LHCN-M2 (cell line): ENCODE measurements at places on chromosomes 1 and 21. TPM values are rescaled to one million over a fixed set of nuclear protein-coding genes. Genes with fewer than 3 reads are reported as not detected.

Gene METTL13
- 31.9 and 35.9 TPM in 2 replicates for total RNA-seq

Gene CDC42SE1
- 71.2 and 85.9 TPM in 2 replicates for total RNA-seq

Gene SLFNL1
- total RNA-seq = 0.17 TPM in 1 of 2 replicates, not detected in the other

GRCh38 chr1:172662464-172663109, 3.7 kb downstream of the FASLG start:
- DNase-seq = peak; percentile 65

DNA sequence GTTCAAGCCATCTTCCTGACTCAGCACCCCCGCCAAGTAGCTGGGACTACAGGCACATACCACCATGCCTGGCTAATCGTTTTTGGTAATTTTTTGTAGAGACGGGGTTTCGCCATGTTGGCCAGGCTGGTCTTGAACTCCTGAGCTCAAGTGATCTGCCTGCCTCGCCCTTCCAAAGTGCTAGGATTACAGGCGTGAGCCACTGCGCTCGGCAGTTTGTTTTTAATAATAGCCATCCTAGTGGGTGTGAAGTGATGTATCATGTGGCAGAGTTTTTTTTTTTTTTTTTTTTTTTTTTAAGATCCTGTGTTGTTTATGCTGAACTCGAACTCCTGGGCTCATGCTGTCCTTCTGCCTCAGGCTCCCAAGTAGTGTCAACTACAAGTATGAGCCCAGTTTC, 51.8 kb downstream of the SPEN start:
- DNase-seq = no peak

- no peak for DNase-seq
Observed at GRCh38 chr1:159066108-159066507, 10.5 kb downstream of the AIM2 start.

GRCh38 chr1:203036135-203036534, 9.8 kb downstream of the PPFIA4 start:
- no peak for DNase-seq

DNA sequence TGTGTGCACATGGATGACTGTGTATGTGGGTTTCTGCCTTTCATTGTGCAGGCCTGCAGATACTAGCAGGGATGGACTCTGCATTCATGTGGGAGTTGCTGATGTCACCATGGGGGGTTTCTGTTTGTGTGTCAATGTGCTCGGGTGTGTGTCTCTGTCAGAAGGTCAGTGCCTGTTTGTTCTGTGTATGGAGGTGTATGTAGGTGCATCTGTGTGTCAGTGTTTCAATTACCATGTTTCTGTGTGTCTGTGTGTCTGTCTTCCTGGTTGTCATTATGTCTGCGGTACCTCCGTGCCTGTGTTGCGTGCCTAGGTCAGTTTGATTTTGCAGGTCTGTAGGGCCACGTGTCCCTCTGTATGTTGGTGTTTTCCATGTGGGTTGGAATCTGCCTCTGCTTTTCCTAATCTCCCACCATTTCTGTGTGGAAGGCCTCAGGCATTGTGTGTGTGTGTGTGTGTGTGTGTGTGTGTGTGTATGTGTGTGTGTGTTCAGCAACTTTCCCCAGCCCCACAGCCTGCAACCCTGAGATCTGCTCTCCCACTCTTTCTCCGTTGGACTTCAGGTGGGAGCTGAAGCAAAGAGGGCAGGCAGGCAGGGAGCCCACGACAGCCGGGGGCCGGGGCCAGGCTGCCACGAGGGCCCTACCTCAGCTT, 36.7 kb upstream of the WASF2 start:
- DNase-seq = no peak

DNA sequence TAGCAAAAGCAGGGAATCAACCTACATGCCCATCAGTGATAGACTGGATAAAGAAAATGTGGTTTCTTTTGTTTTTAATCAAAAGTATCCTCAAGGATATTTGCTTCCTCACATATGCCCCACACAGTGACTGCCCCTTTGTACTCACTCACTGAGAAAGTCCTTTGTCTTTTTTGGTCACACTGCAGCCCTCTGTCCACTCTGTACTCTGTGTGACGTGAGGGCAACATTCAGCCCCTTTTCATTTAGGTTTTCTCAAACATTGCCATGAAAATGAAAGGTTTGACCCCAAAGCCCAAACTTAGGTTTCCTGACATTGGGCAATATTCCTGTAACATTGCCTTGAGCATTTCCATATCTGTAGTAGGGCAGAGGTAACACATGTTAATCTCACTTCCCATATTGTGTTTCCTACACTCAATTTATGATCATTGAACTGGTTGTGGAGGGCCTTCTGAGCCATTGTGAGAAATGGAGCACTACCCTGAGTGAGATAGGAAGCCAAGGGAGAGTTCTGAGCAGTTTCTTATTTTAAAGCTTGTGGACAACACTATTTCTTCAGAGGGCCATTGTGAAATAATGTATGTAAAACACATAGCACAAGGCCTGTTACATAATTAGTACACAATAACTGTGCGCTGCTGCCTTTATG, 501.9 kb upstream of the C1orf87 start:
- no peak for DNase-seq

GRCh38 chr1:103788377-103788776, 38.7 kb downstream of the AMY1C start:
- peak; percentile 0 for DNase-seq

- no peak for DNase-seq
Observed at GRCh38 chr1:201095581-201095980, 16.6 kb downstream of the CACNA1S start.

DNA sequence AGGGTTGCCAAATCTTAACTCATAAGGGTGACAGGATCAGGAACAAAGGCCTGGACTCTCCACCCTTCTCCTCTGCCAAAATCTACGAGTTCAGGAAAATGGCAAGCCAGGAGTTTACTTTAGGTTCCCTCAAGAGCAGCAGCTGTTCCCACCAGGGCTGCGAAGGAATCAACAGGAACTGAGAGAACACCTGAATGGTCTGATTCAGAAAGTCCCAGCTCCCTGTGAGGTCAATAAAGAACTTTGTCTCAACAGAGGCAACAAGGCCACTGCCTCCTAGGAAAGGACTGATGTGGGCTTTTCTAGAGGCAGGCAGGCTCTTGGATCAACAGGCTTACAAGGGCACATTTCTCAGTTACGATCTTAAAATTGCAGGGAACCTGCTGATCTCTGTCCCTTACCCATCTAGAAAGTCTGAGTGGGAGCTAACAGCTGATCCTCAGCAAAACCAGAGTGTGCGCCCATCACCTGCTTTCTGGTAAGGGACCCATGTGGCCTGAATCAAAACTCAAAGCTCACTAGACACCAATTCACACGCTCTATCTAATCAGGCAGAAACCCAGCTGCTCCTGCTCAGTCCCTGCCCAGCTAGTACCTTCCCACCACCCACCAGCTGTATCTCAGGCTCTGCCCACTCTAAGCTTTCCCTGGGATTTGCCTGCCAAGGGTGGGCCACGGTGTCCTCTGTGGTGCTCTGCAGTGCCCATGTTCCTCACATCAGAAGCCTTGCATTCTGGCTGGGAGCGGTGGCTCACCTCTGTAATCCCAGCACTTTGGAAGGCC, 83.1 kb downstream of the CAPZB start:
- DNase-seq = no peak

DNA sequence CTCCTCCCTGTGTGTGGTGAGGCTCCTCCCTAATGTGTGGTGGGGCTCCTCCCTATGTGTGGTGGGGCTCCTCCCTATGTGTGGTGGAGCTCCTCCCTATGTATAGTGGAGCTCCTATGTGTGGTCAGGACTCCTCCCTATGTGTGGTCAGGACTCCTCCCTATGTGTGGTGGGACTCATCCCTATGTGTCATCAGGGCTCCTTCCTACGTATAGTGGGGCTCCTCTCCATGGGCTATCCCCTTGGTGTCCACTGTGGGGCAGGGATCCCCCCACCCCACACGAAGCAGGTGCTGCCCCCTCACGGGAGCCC, 29.6 kb downstream of the PRSS38 start:
- no peak for DNase-seq

GRCh38 chr1:59291561-59291960, 5.3 kb upstream of the FGGY start:
- no peak for DNase-seq
